Diencephalon (tissue), 1 donor: ENCODE measurements at places on chromosomes 3 and 15. TPM values are rescaled to one million over a fixed set of nuclear protein-coding genes. Genes with fewer than 3 reads are reported as not detected.

The PLA2G4E gene
- not detected for total RNA-seq

The SCN11A gene
- total RNA-seq: 0.46 TPM

The TRAT1 gene
- total RNA-seq: not detected

The SMAD3 gene
- total RNA-seq: 5.8 TPM

The TBL1XR1 gene
- 247 TPM for total RNA-seq

The SI gene
- total RNA-seq: under 0.01 TPM
